Choroid plexus epithelial cell (primary cell): ENCODE measurements at places on chromosomes 5 and 9.

DNA sequence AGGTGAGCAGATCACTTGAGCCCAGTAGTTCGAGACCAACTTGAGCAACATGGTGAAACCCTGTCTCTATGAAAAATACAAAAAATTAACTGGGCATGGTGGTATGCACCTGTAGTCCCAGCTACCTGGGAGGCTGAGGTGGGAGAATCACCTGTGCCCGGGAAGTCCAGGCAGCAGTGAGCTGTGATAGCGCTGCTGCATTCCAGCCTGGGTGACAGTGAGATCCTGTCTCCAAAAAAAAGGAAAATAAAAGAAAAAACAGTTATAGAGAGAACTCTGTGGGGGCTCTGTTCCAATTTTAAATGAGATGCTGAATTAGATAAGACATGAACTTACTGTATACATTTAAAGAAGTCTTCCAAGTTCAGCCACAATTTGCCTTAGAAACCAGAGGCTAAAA, 44.2 kb downstream of the SLC38A9 start:
- no peak for DNase-seq

- peak; percentile 52 for DNase-seq
These were observed 37.4 kb downstream of the EFNA5 start for GRCh38 chr5:107633171-107633901.

DNA sequence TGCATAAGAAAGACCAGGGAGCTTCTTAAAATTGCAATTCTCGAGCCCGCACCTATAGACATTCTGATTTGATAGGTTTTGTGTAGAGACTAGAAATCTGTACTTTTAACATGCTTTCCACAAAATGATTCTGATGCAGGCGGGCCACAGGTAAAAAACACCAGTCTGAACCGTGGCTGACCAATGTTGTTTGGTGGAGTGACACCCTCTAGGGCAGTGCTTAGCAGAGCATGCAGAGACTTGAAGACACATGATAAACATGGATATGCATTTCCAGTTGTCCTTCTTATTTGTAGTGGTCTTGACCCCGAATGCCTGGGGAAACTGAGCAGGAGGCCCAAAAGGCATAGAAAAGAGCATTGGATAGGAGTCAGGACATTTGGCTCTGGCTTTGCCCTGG, 10.5 kb upstream of the COL15A1 start:
- DNase-seq: no peak

DNA sequence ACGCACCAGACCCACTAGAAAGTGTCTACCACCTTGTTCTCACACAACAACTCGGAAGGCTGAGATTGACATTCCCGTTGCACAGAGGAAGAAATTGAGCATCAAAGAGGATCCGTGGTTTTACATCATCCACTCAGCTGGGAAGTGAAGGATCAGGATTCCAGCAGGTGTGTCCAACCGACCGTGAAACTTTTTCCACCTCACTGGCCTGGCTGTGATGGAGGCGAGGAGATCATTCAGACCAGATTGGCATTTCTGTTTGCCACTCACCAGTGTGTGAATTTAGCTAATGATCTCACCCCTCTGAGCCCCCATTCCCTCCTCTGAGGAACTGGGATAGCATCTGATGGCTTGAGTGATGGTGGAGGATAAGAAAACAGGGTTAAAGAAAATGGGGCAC, 46.7 kb upstream of the CPLX2 start:
- DNase-seq: no peak

DNA sequence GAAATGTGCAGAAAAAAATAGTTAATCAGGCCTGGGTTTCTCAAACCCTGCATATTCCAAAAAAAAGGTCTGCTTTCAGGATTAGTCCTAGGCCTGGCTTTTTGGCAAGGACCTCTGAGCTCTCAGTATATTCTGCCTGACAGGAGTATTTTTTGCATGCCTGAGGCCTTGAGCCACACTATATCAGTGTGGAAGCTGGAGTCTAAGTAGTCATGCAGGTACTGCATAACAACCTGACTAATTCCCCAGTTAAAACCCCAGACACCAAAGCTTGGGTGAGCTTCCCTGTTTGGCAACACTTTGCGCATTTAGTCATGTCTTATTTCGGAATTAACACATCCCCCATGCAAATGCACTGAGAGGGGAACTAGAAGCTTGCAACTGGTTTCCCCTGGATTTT, 359.5 kb downstream of the CETN3 start:
- no peak for DNase-seq

DNA sequence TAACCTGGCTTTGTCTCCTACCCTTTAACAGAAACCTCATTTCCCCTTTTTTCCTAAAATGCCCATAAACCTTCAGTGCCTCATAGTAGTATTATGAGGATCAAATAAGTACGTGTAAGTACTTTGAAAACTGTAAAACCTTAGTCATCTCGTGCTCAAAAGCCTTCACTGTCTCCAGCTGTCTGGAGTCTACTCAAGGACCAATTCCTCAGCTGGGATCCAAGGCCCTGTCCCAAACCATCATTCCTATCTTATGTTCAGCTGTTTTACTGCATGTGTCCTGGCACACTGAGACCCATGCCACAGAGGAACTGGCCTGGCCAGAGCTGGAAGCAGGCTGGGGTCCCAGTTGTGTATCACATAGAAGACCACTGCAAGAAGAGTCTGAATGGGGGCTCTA, 15.9 kb downstream of the ADAMTSL1 start:
- DNase-seq: peak; percentile 35

- peak; percentile 5 for DNase-seq
These were observed 25.6 kb downstream of the PDZD2 start for GRCh38 chr5:31664566-31664965.

GRCh38 chr5:58505971-58506640, 14.9 kb downstream of the GAPT start:
- DNase-seq: no peak

DNA sequence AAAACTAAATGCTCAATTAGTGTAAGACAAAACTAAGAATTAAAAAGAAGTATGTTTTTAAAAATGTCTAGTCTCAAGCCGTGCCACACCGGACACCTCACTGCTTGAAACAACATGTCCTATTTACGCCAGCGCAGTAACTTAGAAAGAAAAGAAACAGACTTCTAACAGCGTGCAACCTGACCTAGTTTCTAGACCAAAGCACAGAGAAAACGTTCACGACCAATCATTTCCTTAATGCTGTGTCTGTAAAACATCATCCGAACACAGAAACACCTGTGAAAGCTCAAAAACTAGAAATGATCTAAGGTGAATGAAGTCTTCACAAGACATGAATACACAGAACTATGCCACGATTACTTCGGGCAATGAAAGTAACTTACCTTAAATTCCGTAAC, 4.0 kb downstream of the BRD9 start:
- DNase-seq: no peak

DNA sequence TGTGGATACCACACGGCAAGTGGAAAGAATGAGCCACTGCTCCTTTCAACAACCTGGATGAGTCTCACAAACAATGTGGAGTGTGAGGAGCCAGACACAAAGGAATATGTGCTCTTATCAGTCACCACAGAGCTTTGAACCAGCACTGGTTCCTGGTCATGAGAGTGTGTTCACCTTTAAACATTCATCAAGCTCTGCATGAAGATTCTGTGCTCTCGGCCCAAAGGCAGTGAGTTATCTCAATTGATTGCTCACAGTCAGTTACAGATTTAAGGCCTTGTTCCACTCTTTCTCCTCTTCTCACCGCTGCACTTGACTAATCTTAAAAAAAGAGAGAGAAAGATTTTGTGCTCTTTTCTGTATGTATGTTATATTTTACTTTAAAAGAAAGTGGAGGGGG, 19.4 kb downstream of the LRSAM1 start:
- no peak for DNase-seq

DNA sequence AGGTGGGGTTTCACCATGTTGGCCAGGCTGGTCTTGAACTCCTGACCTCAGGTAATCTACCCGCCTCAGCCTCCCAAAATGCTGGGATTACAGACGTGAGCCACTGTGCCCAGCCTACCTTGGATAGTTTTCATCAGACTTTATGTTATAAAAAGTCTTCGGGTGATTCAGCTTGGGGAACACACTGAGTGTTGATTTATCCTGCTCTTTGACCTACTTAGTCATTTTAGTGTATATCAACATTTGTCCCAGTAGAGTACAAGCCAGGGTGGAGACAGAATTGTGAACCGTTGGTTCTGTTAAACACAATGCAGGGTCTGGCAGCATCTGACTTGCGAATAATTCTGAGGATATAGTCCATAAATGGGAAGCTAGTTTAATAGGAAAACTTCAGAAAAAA, 39.7 kb downstream of the NFX1 start:
- DNase-seq: peak; percentile 79

- peak; percentile 45 for DNase-seq
These were observed 10.6 kb upstream of the PPP1R26 start for GRCh38 chr9:135468854-135469521.

DNA sequence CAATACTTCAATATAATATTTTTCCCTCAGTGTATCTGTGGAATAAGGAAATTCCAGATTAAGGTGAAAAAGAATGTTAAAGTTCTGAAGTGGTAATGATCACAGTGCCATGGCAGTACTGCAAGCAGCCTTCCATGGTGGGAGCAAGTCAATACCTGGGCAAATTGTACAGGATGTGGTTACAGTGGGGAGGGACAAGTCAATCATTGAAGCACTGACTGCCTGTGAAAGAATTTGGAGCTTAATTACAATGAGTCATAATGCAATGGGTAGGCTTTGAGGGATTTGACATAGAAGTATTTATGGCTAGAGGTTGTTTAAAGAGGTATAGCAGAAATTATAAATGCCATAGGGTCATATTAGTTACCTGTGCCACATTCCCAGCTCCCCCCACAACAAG, 786.5 kb upstream of the ACO1 start:
- DNase-seq: peak; percentile 45

- DNase-seq: no peak
These were observed 49.0 kb upstream of the GARNL3 start for GRCh38 chr9:127215268-127216209.

DNA sequence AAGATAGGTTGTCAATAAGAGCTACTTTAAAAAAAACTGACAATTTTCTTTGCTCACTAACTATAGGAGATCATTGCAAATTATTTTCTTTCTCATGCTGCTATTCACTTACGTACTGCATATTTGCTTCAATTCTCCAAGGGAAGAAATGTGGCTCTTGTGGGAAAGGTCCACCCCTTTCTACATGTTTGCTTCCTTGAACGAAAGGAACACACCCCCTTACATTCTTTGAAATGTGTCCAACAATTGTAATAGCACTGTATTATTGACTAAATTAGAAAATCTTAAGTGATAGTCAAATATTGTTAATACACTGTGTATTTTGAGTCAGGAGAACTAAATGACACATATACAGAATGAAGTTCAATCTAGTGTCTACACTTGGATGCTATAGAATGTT, 5.2 kb downstream of the MEF2C start:
- peak; percentile 81 for DNase-seq

DNA sequence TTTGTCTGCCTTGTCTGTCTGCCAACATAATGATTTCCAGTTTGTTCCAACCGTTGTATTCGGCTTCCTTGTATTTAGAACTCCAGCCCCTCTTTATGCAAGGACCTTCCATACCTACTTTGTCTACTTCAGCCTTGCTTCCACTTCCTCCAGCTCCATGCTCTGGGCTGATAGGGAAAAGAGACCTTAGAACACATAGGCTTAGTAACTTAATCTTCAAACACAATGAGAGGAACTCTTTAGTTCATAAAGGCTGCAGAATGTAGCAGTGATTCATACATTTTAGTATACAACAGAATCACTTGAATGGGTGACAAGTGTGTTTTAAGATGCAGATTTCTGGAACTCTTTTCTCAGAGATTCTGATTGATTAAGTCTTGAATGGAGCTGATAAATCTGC, 102.8 kb upstream of the IFNE start:
- no peak for DNase-seq

- DNase-seq: peak; percentile 94
These were observed 19.2 kb downstream of the GSN start for GRCh38 chr9:121286973-121287741.

GRCh38 chr5:1516615-1517601, 6.9 kb downstream of the LPCAT1 start:
- DNase-seq: peak; percentile 51

DNA sequence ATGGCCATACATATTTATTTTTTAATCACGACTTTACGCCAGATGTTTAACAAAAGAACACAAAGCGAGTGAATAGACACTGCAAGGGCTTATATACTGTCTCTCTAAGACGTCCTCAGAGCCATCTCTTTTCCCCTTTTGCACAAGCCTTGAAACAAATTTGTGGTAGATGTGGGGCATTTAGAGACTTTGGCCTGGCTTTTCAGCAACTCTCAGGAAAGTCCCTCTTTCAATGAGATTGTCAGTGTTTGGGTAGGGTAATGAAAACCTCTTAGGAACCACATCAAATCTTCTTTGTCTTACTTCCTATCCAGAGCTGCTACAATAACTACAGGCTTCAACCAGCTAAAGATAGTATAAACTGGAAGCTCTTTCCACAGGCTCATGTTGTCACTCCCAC, 380.0 kb downstream of the ANXA1 start:
- DNase-seq: no peak

GRCh38 chr9:99561509-99561917, 260.2 kb upstream of the NR4A3 start:
- DNase-seq: no peak

- DNase-seq: no peak
These were observed 54.1 kb downstream of the GADD45G start for GRCh38 chr9:89658931-89659330.

DNA sequence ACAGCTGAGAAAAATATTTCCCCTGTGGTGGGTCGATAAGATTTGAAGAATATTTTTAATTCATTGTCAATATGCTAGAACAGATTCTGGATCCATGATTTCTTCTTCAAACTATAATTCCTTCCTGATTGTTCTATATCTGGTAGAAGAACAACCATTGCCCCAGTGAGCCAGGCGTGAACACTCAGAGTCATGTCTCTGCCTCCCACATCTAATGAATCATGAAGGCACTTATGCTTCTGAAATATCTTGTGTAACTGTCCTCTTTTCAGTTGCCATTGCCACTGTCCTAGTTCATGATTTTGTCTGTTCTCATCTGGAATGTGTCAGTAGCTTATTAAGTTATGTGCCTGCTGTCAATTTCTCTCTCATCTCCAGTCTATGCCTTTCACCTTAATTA, 40.0 kb downstream of the GABRG2 start:
- no peak for DNase-seq

DNA sequence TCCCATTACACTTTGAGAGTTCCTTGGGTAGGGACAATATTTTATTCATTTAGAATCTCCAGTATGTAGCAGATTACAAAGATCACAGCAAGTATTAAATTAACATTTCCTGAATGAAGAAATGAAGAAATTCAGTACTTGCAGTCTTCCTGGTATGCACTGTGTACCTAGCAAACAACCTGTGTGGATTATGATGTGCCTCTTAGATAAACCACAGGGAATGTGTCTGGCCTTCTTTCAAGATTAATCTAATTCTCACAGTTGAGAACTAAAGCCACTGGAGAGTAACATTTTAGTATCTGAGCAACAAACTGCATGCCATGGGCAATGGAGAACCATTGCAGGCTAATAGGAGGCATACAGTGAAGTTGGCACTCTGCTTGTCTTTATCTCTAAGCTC, 199.4 kb downstream of the AP3B1 start:
- DNase-seq: no peak

DNA sequence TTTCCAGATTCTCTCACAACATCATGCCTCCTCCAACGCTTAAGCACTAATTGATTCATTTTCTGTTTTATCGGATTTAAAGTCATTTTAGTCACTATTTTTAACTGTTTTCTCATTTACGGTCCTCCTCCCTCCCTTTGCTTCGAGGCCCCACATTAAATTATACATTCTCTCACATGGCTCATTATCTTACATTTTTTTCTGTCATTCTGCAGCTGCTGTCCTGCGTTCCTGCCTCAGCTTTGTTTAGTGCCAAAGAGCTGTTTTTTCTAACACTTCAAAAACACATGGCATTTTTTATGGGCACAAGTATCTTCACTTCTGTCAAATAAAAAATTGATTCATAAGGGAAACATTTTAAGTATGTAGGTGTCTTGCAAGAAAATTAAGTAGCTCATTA, 130.1 kb upstream of the FST start:
- DNase-seq: no peak
